ENCODE measurements at places on chromosomes 12 and 14.

DNA sequence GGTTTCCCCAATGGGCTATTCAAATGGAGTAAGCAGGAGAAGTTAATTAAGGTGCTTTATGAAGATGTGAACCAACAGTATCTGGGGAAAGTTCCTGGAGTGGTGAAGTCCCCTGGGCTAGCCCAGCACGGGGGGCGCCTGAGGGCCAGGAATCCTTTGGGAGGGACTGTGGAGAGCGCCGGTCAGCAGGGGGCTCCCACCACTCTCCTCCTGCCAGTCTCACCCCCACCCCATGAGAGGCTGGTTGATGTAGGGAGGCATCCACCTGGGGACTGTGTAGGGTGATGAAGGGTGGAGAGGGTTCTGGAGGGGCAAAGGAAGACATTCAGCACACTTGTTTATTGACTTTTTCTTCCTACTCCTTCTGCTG lies 4.4 kb downstream of the CEBPE start:
- DNase-seq: no peak

GRCh38 chr12:1591034-1591433 lies 3.3 kb downstream of the FBXL14 start:
- no peak for DNase-seq

DNA sequence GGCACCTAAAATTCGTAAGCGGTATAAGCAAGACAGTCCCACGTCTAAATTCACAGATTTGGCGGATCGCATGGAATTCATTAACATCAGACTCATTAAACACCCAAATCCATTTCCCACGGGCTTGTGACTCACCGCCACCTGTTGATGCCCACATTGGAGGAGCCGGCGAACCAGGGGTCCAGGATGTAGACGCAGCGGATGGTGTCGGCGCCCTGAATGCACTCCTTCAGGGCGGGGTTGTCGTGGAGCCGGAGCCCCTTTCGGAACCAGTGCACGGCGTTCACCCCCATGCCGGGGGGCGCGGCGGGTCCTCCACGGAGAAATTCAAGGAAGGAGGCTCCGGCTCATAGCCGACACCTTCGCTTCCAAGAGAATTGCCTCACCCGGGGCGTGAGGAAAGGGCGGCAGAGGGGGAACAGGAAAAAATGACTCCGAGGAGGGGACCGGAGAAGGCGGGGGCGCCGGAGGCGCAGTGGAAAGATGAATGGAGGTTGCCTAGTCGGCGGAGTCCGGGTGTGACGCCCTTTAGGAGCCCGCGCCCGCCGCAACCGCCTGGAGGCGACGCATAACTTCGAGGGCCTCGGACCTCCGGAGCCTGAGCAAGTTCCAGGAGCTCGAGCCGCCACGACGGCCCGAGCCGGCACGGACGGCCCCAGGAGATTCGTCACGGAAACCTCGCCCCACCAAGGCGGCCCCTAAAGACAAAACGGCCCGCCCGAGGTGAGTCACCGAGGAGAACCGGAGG lies 506 bp downstream of the CRY1 start:
- peak; percentile 73 for DNase-seq

DNA sequence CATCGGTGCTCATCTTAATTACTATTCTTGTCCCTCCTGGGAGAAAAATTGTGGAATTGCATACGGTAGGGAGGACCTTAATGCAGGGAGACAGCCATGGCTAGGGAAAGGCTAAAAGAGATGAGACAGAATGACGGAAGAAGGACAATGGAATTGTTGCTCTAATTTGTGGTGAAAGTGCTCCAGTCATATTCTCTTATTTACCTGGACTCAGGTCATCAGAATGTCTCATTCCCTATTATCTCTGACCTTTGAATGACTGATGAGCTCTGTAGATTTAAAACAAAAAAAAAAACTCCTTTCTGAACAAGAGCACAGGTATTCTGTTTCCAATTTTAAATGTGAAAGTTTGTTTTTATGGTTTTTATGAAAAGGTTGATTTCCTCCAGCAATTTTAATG lies 8.6 kb upstream of the EPS8 start:
- DNase-seq: no peak

DNA sequence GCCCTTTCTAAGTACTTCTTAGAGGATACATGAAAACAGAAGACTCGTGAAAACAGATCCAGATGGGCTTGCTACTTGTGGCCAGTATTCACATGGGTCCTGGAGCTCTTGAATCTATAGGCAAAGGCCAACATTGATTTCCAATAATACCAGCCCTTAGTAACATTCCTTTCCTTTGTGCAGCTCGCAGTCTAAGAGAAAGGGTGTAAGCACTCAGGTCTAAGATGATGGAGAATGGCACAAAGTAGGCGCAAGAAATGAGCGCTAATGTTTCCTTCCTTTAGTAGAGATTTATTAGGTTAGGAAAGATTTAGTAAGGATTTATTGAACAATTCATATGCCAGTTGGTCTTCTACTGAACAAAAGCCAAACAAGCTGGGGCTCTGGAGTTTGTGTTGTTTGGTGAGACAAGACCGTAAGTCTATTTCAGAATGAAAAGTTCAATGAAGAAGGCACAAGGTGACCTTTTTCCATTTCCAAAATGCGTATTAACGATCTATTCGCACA lies 525 bp downstream of the RNU6-8 start:
- DNase-seq: no peak

- DNase-seq: no peak
Observed at GRCh38 chr12:18368594-18368993, 107.3 kb downstream of the PIK3C2G start.

- peak; percentile 79 for DNase-seq
Observed at GRCh38 chr14:104393199-104393897, 186.2 kb upstream of the C14orf180 start.

DNA sequence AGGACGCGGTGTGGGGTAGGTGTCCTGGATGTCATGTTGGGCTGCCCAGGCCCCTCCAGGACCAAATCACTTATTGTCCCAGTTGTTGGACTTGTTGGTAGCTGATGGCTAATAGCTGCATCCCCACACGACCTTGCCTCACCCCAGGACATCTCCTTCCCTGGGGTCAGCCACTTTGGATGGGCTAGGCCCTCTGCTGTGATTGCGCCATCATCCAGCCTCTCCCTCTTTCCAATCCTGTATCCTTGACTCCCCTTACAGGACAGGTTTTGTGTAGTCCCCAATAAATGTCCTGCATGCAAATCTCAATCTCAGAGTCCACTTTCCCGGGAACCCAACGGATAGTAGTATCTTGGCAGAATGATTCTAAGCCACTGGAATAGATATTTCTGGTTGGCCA lies 43.4 kb upstream of the CHST11 start:
- no peak for DNase-seq

DNA sequence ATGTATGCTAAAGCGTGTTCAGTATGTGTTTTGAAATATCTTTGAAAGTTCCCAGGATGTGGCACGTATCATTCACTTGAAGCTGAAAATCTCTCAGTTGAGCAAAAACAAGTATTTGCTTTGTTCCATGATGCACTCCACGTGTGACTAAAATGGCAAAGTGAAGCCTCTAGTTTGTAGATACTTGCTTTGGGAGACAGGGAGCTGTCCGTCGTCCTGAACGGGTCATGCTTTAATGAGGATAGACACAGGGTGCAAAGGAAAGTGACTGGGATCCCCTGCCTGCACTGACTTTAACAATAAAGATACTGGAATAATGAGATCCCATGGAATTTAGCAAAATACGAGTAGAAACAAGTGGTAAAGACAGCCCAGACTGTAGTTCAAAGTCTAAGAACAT lies 991.4 kb downstream of the NRXN3 start:
- DNase-seq: no peak

GRCh38 chr14:65880507-65880906 lies 468.0 kb downstream of the FUT8 start:
- no peak for DNase-seq

DNA sequence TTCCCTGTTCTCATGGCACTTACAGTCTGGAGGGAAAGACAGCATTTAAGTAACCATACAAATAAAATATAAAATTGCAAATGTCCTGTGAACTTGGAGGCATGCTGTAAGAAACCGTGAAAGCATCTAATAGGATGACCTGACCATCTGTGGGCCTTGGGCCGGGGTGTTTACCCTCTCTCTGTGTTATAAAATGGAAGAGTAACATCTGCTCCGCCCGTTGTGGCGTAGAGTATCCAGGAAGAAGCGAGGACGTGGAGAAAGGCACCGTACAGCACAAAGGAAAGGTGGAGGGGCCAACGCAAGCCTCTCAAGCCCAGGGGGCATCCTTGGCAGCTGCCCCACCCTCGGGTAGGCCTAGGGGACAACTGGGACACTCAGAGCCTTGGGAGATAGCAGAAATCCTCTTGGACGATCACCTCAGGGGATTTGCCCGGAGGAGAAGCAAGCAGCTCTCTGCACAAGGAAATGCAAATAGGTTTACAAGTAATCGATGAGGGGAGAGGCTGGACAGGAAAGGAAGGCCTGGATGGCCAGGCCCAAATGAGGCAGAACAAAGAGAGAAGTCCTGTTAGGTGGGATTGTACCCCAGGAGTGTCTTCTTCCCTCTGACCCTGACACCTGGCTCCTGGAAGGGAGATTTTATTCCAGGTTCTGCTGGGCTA lies 26.2 kb downstream of the VSX2 start:
- DNase-seq: no peak

DNA sequence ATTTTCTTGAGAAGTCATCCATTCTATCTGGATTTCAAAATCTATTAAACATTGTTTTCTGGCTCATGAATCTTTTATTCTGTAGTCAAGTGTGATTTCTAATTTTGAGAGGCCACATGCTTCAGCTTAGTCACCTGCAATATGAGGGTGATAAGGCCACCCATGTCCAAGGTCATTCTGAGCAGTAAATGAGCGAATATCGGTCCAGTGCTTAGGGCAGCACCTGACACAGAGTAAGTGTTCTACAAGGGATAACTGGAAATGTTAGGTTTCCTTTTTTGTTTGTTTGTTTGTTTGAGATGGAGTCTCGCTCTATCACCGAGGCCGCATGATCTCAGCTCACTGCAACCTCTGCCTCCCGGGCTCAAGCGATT lies 34.2 kb downstream of the AACS start:
- no peak for DNase-seq

DNA sequence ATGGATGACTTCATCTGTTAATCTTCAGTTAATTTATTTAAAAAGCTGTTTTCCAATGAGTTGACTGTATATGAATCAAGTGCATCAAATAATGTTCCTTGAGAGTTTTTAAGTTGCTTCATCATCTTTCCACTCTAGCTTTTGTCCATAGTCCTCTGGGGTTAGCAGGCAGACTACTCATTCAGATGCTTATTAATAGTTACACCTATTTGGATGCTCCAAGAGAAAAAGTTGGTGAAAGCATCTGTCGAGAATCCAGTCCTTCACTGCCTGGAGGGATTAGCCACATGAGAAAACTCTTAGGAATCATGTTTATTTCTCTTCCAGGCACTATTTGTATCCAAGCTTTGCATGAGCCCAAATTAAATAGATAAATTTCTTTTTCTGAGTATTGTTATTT lies 70.2 kb downstream of the DACT1 start:
- no peak for DNase-seq

DNA sequence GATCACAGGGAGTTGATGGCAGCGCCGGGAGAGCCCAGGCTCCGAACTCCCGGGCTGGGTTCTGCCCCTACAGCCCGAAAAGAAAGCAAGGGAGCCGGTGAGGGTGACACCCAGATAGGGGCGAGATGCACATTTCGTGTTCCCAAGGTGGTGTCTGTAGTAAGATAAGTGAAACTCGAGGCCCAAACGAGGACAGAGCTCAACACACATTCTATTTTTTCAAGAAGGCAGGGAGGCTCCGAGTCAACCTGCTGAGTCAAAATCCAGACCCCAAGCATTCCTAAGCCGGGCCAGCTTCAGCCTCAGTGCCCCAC lies 24.2 kb upstream of the YY1 start:
- DNase-seq: no peak

GRCh38 chr12:127459687-127460086 lies 807.3 kb upstream of the TMEM132C start:
- no peak for DNase-seq

DNA sequence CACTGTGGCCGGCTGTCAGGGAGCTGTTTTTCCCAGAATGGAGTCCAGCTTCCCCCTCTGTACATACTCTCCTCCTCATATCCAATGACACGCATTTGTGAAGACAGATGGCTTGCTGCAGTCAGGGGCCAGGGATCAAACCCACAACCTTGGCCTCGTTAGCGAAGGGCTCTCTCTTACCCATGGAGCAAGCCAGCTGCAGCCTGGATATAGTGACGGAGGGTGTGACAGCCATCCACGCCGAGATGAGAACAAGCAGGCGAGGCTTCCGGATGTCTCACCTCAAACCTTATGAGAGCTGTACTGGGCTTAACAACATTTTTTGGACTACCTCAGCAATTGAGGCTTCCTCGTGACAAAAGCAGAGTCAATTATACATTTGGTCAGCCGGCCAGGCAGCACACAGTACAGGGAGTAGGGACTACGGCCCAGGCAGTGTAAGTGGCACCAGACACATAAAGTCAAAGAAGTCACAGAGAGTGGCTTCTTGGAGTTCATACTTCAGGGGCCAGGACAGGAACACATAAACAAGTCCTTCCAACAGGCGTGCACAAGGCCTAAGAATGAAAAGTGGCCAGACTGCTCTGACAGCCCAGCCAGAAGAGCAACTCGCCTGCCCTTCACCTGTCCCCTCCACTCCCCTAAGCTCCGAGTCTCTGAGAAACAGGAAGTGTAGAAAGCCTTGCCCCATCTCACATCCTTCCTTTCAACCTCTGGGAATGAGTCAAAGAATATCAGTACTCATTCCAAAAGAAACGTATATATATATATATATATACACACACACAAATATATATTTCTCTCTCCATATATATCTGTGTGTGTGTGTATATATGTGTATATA lies 115.1 kb downstream of the TTC7B start:
- no peak for DNase-seq

DNA sequence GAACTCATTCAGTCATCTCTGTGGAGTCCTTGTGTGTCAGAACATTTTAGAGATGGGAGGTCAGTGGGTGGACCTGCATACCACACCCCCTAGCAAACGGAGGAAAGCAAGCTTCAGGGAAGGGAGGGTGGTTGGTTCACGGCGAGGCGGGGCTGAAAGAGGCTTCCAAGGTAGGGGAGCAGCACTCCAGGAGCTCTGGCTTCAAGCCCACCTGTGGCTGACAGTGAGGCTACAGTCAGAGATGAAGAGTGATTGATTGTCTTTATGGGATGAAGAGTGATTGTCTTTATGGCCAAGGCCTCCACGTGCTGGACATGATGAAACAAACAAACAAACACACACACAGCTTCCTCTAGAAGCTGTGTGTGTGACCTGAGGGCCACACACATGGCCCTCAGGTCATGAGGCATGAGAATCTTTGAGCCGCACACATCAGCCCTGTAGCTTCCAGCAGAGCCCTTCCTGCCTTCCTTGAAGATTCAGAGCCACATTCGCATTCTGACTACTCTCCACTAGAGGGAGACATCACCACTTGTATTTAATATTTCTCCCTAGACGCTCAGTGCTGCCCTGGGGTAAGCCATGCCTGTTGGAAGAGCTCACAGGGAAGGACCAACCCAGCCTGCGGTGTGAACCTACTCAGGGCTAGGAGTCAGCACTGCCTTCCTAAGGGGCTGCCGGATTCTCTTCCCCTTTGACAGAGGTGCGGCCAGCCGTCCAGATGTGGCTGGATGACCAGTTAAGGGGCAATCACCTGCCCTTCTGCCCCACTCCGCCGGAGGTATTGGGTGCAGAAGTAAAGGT lies 54.4 kb upstream of the KCNA1 start:
- no peak for DNase-seq

Data from Right ventricle myocardium inferior (tissue), 1 donor.